Activated T-helper 1 cell treated with anti-CD3 and anti-CD28 coated beads, Interleukin-12 subunit alpha, Interleukin-12 subunit beta, Interleukin-2, Interleukin-4 antibody, amounts not matched to agents 30 ng/mL and 10 ng/mL and 1 ng/mL, durations not matched to agents 14 hours and 24 hours and 36 hours (primary cell): ENCODE measurements at places on chromosomes 1 and 21. TPM values are rescaled to one million over a fixed set of nuclear protein-coding genes. Genes with fewer than 3 reads are reported as not detected.

CHI3L1 gene
- total RNA-seq = not detected in 2 replicates

IPO13 gene
- 28.6 and 33.9 TPM in 2 replicates for total RNA-seq

SPRR2B gene
- not detected in 2 replicates for total RNA-seq

- H3K27me3 ChIP-seq = no peaks in the 10 kb centered on the region
- no peaks in the 10 kb centered on the region for H3K4me1 ChIP-seq
- H3K36me3 ChIP-seq = peaks cover 2% of the 10 kb centered on the region
- no peak overlapping the region for H3K27ac ChIP-seq
- DNase-seq = no peak
These were observed 319.2 kb downstream of the SMYD3 start for GRCh38 chr1:246187834-246188372.

- H3K27me3 ChIP-seq = no peaks in the 10 kb centered on the region
- no peak overlapping the region for H3K27ac ChIP-seq
- DNase-seq = no peak
- peaks cover 4% of the 10 kb centered on the region for H3K36me3 ChIP-seq
- H3K4me1 ChIP-seq = no peaks in the 10 kb centered on the region
- H3K4me3 ChIP-seq = no peak overlapping the region
These were observed 9.8 kb downstream of the FBXO42 start for GRCh38 chr1:16342331-16343062.

GRCh38 chr21:38349111-38349746, 92.4 kb downstream of the KCNJ15 start:
- peak overlapping the region; percentile 91 for H3K27ac ChIP-seq
- H3K4me3 ChIP-seq = no peak overlapping the region
- DNase-seq = no peak
- H3K36me3 ChIP-seq = peaks cover 4% of the 10 kb centered on the region

DNA sequence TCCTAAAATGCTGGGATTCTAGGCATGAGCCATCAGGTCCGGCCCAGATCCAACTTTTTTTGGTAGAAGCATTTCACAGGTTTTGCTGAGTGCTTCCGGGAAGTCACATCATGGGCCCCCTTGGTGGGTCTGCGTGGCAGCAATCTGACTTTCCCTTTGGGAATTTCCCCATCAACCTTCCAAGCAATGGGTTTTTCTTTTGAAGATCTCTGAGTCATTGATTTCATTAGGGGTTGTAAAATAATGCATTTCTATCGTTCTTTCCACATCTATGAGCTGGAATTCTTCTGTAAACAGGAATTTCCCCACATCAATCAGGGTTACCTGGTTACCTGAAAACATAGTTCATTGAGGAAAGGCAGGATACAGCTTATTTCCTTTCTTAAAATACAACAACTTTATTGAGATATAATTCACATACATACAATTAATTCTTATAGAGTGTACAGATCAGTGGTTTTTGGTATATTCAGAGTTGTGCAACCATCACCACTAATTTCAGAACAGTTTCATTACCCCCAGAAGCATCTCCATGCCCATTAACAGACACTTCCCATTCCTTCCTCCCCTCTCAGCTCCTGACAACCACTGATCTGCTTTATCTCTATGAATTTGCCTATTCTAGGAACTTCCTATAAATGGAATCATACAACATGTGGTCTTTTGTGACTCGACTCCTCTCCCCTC, 9.9 kb upstream of the ZBTB17 start:
- no peak overlapping the region for H3K27ac ChIP-seq
- H3K27me3 ChIP-seq = peaks cover 5% of the 10 kb centered on the region
- no peak overlapping the region for H3K4me3 ChIP-seq

DNA sequence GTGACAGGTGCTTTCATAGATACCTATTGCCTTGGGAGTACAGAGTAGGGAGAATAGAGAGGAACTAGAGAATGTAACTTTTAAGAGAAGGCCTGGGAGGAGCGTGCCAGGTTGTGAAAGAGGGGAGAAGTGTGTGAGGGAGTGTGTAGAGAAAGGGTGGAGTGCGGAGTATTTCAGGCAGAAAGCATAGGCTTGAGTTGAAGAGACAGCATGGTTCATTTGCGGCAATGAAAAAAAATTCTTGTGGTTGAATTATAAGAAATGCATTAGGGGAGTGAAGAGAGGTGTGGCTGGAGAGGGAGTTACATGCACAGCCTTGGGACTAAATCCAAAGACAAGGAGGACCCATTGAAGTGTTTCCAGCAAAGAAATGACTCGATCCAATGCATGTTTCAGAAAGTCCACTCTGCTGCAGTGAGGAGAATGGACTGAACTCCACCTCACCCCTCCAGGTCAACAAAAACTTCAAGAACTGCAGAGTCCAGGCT, 81.7 kb upstream of the ADAM30 start:
- no peaks in the 10 kb centered on the region for H3K27me3 ChIP-seq
- no peak overlapping the region for H3K27ac ChIP-seq
- H3K36me3 ChIP-seq = peaks cover 31% of the 10 kb centered on the region
- DNase-seq = no peak
- H3K4me3 ChIP-seq = no peak overlapping the region

LENEP gene
- total RNA-seq = 1.5 and 1.8 TPM in 2 replicates

HNRNPR gene
- total RNA-seq = 241 and 247 TPM in 2 replicates

DNA sequence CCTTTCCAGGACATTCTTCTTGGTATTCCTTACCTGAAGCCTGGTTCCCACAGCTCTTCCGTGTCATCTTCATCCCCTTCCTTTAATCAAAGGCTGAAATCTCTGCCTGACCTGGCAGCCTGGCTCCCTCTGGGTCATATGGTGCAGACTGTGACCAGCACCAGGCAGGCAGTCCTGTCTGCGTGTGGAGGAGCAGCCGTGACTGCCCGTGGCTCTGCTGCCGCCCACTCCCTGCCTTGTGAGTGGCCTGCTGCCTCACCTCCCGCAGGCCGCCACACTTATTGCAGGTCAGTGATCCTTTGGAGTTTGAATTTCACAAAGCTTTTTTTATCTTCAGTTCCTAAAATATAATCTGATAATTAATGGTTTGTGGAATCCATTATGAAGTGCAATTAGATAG, 36.2 kb upstream of the EPHA8 start:
- H3K36me3 ChIP-seq = peaks cover 19% of the 10 kb centered on the region
- H3K4me1 ChIP-seq = no peaks in the 10 kb centered on the region
- H3K27me3 ChIP-seq = no peaks in the 10 kb centered on the region

AXDND1 gene
- total RNA-seq = not detected in 2 replicates

DNA sequence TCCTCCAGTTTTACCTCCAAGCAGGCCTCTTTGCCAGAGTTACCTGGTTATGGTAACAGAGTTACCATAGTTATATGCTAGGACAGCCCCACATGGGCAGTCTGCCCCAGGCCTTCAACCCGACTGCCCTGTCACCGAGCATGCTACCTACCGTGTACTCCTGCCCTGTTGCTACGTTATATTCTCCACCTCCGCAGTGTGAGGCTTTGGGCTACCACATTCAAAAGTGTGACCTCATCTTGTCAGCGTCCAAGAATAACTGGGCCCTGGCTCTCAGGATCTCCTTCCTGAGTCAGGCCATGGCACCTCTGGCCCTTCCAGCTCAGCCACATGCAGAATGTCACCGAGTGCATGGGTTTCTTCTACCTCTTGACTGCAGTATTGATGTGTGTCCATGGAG, 8.9 kb downstream of the MAPKAPK2 start:
- no peaks in the 10 kb centered on the region for H3K27me3 ChIP-seq
- no peak overlapping the region for H3K4me3 ChIP-seq
- no peak for DNase-seq
- H3K36me3 ChIP-seq = peaks cover 28% of the 10 kb centered on the region

- no peak for DNase-seq
- no peaks in the 10 kb centered on the region for H3K36me3 ChIP-seq
- H3K27me3 ChIP-seq = no peaks in the 10 kb centered on the region
- H3K4me1 ChIP-seq = no peaks in the 10 kb centered on the region
These were observed 858.0 kb downstream of the USP25 start for GRCh38 chr21:16587681-16588375.

GRCh38 chr1:236645016-236645680, 40.8 kb upstream of the HEATR1 start:
- no peak overlapping the region for H3K27ac ChIP-seq
- DNase-seq = no peak
- H3K27me3 ChIP-seq = no peaks in the 10 kb centered on the region

GRCh38 chr21:33211305-33211704, 18.4 kb upstream of the IFNAR2 start:
- no peak overlapping the region for H3K27ac ChIP-seq
- H3K27me3 ChIP-seq = no peaks in the 10 kb centered on the region
- H3K36me3 ChIP-seq = peaks cover 7% of the 10 kb centered on the region
- H3K4me1 ChIP-seq = peaks cover 45% of the 10 kb centered on the region
- DNase-seq = no peak

PSMG1 gene
- 102 and 103 TPM in 2 replicates for total RNA-seq

GRCh38 chr1:188723332-188724020, 1754.2 kb downstream of the BRINP3 start:
- no peaks in the 10 kb centered on the region for H3K27me3 ChIP-seq
- no peaks in the 10 kb centered on the region for H3K4me1 ChIP-seq

RASAL2 gene
- total RNA-seq = not detected in 2 replicates

GRCh38 chr1:107277022-107277421, 136.2 kb downstream of the NTNG1 start:
- no peaks in the 10 kb centered on the region for H3K36me3 ChIP-seq
- H3K4me3 ChIP-seq = no peak overlapping the region
- no peak for DNase-seq

- H3K36me3 ChIP-seq = peaks cover 5% of the 10 kb centered on the region
- H3K27ac ChIP-seq = peak overlapping the region; percentile 91
- peaks cover 26% of the 10 kb centered on the region for H3K4me1 ChIP-seq
These were observed 978 bp downstream of the PRDM15 start for GRCh38 chr21:41877901-41878830.

TCP10L gene
- 0.59 and 0.93 TPM in 2 replicates for total RNA-seq

POTED gene
- not detected in 2 replicates for total RNA-seq
